ENCODE measurements at places on chromosomes 2 and 18. TPM values are rescaled to one million over a fixed set of nuclear protein-coding genes. Genes with fewer than 3 reads are reported as not detected.

Gene GALM
- 9.3 TPM for total RNA-seq

DNA sequence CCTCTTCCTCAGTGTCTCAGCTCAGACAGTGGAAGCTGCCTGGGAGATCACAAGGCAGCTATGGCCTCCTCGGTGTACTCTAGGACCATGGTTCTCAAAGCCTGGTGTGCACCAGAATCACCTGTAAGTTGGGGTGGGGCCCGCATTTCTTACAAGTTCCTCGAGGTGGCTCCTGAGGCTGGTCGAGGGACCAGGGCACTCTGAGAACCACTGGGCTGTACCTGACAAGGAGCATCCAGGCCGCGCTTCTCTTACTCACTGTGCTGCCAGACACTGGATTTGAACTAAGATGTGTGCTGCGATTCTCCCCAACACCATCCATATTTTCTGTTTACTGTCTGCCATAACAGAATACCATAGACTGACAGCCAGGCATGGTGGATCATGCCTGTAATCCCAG is 59.5 kb downstream of the DIPK1C start:
- H3K27me3 ChIP-seq = no peaks in the 10 kb centered on the region
- no peak overlapping the region for H3K27ac ChIP-seq
- H3K36me3 ChIP-seq = no peaks in the 10 kb centered on the region
- no peaks in the 10 kb centered on the region for H3K4me1 ChIP-seq

- H3K4me1 ChIP-seq = no peaks in the 10 kb centered on the region
- no peak overlapping the region for H3K27ac ChIP-seq
- no peaks in the 10 kb centered on the region for H3K27me3 ChIP-seq
- H3K36me3 ChIP-seq = no peaks in the 10 kb centered on the region
- H3K4me3 ChIP-seq = no peak overlapping the region
- DNase-seq = no peak
Observed at GRCh38 chr18:31451625-31452024, 4.1 kb downstream of the DSG3 start.

- H3K36me3 ChIP-seq = no peaks in the 10 kb centered on the region
- no peaks in the 10 kb centered on the region for H3K4me1 ChIP-seq
- H3K27ac ChIP-seq = no peak overlapping the region
- no peak overlapping the region for H3K4me3 ChIP-seq
Observed at GRCh38 chr2:37720533-37721200, 49.2 kb upstream of the CDC42EP3 start.

DNA sequence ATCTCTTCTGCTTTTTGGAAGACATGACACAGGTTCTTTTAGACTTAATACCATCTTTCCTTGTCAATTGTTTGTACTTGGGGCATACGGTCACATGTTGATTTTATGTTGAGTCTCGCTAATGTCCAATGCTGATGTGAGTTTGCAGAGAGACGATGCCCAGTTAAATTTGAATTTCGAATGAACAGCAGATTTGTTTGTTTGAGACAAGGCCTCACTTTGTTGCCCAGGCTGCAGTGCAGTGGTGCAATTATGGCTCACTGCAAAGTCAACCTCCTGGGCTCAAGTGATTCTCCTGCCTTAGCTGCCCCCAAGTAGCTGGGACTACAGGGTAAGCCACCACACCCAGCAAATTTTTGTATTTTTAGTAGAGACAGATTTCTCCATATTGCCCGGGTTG is 473.5 kb downstream of the RIT2 start:
- no peaks in the 10 kb centered on the region for H3K4me1 ChIP-seq
- H3K4me3 ChIP-seq = no peak overlapping the region

Data from stomach (tissue), 19 donors.